NCI-H1930 (cell line): ENCODE measurements at places on chromosomes 7 and 10.

DNA sequence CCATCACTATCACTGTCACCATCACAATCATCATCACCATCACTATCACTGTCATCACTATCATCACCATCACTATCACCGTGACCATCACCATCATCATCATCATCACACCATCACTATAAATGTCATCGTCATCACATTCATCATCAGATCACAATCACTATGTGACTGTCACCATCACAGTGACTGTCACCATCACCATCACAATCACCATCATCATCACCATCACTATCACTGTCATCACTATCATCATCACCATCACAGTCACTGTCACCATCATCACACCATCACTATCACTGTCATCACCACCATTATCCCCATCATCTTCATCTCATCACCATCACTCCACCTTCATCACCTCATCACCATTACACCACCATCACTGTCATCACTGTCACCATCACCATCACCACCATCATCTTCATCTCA is 31.0 kb downstream of the PWWP2B start:
- DNase-seq: no peak

GRCh38 chr10:5582736-5583135 is 58.0 kb downstream of the CALML3 start:
- DNase-seq: no peak

DNA sequence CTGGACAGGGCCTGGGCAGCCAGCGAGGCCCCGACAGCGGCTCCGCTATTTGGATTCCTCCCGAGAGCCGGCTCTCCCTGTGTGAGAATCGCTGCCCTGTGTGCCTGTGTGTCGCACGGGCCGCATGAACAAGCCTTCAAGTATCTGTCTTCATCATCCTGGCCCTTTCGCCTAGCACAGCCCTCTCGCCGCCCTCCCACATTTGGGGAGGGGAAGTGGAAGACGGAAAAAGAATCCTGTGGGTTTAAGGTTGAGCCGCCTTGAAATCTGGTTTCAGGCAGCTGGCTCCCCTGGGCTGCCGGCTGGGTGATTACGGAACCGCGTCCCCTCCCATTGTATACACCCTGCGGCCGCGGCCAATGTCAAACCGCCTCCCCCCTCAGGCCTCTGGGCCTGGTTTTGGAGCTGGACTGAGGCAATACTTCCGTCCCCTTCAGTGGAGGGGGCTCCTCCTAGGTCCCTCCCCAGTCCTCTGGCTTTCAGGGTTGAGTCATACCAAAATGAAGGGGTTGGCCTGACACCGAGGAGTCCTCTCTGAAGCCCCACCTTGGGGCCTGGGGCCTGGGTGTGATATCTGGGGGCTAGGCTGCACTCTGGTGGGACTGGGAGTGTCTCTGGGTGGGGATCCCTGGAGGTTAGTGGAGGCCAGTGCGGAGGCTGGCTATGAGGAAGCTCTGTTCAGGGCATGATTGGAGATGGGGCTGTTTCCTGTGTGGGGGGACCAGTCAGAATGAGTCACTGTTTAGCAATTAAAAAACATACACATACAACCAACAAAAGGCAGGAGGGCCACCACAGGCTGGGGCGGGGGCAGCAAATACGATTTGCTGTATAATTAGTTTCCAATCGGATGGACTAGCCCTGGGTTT is 1.7 kb downstream of the TRIM8 start:
- DNase-seq: no peak

DNA sequence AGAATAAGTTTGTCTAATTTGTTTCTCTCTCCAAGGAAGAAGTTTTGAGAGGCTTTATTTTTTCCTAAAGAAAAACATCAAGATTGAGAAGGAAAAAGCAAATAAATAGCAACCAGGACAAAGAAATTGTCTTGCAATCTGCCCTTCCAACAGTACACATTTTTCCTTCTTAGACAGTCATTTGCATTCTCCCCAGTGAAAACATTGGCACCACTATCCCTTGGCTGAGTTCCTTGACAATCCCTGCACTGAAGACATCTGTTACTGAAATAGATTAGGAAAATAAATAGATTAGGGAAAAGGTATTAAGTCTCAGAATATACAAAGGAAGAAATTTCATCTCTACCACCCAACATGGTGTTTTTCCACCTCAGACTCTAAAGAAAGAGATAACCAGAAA is 12.2 kb upstream of the TMEM243 start:
- DNase-seq: no peak

DNA sequence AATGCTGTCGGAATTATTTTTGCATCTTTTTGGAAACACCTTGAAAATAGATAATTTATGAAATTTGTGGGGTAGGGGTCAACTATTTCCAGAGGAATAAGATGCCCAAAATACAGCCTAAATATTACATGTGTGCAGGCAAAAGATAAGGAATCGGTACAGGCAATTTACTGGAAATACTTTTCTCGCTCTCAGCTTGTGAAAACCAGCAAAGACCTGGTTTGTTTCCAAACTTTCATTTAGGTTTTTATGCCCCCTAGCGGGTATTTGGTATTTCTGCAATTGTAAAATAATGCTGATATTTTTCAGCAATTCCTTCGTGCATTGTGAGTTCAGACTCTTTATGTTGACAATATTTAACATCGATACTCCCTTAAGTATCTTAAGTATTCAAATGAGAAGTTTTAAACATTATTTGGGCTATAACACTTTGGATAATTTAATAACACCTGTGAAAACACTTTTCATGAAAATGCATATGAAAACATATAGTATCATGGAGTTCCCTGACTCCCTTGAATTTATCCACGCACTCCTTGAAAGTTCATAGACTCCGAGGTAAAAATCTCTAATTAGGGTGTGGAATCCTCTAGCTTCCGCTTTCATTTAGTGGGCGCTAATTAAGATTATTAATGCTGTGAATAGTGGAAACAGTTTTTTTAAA is 132.4 kb downstream of the TSPAN12 start:
- peak; percentile 22 for DNase-seq

DNA sequence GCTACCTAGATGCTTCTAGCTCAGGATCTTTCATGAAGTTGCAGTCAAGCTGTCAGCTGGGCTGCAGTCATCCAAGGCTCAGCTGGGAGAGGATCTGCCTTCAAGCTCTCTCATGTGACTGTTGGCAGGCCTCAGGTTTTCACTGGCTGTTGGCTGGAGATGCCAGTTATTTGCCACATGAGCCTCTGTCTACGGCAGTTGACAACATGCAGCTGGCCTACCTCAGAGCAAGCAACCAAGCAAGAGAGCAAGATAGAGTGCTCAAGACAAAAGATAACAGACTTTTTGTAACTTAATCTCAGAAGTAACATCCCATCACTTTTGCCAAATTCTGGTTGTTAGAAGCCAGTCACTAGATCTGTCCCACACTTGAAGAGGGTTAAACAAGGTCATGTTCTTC is 125.8 kb downstream of the TPST1 start:
- DNase-seq: no peak

- DNase-seq: no peak
Measured at GRCh38 chr7:80312139-80312661, 177.6 kb downstream of the GNAI1 start.

DNA sequence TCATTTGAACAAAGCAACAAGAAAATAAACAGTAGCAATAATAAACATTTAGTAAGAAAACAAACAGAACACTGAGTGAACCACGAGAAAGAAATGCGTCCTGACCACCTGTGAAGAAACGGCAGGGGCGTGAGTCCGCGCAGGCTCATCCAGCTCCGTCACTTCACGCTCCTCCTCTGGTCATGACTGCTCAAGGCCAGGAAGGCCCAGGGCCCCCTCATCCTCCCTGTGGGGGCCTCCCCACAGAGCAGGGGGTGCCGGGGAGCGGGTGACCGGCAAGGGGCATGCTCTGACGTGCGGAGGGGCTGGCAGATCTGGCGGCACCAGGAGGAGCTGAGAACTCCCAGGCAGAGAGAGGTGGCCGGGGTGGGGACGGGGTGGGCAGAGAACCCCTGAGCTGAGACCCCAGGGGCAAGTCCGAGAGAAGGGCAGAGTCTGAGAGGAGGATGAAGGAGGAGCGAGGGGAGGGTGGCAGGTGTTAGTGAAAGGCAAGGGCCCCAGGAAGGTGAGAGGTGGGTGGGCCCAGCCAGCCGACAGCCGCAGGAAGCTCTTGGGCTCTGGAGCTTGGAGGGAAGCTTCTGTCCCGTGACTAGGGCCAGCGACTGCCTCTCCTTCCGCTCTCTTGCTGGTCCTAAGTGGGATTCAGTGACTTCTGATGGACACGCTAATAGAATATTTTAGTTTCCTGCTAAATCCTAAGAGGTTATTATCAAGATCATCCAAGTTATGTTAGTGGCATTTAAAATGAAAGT is 223.9 kb downstream of the TCERG1L start:
- DNase-seq: no peak

DNA sequence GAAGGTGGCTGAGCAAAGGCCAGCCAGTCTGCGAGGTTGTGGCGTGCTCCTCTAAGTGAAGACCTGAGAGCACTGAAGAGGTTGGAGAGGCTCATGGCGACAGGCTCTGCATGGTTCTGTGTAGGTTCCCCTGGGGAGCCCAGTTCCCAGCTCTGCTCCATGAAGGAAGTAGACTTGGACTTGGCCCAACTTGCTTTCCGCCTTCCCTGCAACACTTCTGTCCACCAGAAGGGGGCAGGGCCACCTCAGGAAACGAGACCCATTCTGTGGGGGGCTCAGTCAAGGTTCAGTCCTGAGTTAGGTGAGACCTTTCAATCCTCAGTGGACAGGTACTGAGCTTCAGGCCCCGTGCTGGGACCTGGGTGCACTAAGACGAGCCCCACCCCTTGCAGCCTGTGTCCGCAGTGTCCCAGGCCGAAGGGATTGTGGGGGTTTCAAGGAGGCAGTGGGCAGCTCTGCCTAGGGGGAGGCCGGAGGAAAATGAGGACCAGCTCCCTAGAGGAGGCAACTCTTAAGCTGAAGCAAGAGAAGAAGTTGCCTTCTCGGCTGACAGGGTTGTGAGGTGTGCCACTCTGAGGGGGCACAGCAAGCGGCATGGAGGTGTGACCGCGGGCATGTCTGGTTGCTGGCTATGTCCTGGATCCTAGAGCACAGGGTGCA is 15.0 kb upstream of the PCBD1 start:
- DNase-seq: no peak

DNA sequence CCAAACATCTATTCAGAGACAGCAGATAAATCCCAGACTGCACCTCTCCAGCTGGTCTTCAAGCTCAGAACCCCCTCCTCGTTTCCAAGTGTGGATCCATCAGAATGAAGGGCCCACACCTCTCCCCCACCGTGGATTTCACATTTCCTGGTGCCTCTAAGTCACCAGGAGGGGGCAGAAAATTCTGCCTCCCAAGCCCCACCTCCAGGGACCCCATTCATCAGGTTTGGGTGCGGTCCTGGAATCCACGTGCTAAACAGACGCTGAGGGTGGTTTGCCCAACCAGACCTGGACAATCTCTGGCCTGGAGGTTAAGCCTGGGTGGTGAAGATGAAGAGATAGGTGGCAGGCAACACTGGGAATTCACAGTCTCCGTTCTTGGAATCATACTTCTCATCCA is 92.4 kb downstream of the WDR11 start:
- no peak for DNase-seq

DNA sequence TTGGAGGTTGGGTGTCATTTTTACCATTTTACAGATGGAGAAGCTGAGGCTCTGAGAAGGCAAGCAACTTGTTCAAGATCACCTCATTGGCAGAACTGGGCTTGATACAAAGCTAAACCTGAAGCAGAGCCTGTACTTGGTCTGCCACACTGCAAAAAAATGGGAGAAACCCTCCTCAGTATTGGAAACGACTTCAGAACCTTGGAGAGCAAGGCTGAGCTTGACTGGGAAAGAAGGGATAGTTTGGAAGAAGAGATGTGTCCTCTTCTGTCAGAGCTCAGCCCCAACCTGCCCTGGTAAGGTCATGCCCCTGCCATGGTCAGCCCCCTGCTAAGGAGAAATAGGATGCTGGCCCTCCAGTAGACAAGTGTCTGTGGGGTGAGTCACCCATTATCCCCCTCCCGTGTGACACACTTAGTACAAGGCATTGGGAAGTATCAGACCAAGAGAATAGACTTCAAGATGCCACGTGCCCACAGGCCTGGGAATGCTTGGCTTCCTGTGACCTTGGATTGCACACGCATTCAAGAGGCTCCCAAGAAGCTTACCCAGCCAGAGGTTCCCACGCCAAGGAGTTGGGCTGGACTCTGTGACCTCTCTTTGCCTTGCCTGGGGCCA is 56.2 kb upstream of the SMNDC1 start:
- DNase-seq: no peak

- DNase-seq: no peak
Measured at GRCh38 chr10:49678827-49679479, 498 bp upstream of the C10orf53 start.

DNA sequence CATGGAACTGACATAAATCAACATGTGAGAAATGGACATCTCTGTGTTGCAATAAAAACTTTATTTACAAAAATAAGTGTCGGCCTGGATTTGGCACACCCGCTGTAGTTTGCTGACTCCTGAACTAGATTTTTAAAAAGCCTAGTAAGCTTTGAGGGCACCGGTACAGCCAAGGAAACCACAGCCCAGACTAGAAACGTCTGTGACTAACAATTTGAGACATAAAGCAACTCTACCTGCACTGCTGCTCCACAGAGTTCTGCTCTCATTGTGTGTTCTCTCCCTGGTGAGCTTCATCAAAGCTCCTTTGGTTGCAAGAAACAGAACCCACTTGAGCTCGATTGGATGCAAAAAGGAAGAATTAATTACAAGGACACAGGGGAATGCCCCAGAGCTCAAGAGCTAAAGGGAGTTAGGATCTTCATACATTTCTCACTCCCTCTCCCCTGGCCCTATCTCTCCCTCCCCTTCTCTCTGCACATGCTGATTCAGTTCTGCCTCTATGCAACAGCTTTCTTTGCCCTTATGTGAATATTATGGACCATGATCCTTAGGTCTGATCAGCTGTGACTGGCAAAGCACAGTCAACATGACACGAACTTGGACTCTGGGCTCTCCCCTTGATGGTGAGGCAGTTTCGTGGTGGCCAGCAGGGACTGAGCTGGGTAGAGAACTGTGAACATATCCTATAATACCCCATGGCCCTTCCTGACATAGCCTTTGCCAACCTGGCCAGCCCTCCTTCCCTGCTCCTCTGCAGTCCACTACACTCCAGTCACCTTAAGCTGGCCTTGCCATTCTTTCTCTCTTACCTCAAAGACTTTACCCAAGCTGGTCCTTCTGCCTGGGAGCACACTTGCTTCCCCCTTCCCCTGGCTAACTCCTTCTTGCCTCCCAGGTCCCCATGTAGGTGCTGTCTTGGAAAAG is 77.5 kb upstream of the YAE1 start:
- no peak for DNase-seq

- no peak for DNase-seq
Measured at GRCh38 chr7:33536398-33537103, 368.8 kb upstream of the BMPER start.

DNA sequence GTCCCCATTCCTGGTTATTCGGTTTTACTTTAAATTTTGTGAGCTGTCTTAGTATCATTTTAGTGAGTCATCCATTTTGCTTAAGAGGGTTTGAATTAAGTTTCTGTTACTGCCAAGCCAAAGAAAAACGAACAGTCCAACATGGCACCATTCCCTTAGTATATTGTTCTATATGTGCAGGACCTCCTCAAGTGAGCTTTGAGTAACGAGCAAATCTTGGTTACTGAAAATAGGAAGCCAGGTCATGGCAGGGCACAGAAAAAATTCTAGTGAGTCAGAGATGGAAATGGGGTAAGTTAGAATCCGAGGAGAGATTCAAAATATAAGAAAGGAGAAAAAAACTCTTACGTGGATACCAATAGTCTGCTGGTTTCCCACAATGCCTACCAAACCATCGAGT is 292.9 kb downstream of the BAMBI start:
- no peak for DNase-seq

GRCh38 chr10:77030974-77031373 is 606.6 kb downstream of the KCNMA1 start:
- DNase-seq: no peak

GRCh38 chr10:116005301-116005700 is 267.7 kb downstream of the GFRA1 start:
- no peak for DNase-seq
